ENCODE measurements at places on chromosomes 1 and 21.

DNA sequence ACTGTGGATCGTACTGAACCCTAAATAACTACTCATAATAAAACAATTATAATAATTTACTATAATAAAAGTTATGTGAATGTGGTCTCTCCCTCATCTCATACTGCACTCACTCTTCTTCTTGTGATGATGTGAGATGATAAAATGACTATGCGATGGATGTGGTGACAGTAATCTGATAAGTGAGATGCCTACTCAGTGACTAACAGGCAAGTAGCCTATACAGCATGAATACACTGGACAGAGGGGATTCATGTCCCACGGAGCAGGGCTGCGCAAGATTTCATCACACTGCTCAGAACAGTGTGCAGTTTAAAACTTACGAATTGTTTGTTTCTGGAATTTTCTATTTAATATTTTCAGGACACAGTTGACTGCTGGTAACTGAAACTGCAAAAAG, 304.0 kb downstream of the DUSP10 start:
- no peak for DNase-seq

DNA sequence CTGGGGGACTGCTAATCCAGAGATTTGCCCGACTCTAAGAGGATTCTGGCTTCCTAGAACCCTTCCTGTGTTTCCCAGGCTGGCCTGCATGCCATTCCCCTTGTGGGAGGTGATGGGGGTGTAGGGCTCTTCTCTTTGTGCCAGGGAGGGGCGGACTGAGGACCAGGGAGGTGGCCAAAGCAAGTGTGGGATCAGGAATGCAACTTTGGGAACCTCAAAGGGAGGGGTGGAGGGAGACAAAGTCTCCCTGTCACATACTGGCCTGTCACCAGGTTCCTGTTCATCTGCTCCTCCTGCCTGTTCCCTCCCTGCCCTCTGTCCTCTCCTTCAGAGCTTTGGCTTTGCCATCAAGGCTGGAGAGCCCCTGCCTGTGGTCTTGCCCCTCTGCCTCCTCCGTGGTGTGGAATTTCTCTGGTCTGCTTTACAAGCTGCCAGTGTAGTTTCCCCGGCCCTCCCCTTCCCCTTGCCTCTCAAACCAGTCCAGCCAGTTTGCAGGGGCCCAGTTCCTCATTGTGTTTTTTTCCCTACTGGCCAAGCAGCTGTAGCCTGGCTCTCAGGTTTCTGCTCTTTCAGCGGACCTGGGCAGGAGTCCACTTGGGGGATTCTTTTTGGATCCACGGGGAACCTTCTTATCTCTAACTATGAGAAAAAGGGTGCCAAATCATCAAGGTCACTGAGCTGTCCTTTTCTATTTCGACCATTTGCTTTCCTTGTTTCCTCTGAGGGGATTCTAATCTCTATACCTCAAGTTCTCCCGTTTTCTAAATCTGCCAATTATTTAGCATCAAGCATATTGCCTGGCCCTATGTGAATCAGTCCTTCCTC, 1.8 kb downstream of the CGN start:
- no peak for DNase-seq

DNA sequence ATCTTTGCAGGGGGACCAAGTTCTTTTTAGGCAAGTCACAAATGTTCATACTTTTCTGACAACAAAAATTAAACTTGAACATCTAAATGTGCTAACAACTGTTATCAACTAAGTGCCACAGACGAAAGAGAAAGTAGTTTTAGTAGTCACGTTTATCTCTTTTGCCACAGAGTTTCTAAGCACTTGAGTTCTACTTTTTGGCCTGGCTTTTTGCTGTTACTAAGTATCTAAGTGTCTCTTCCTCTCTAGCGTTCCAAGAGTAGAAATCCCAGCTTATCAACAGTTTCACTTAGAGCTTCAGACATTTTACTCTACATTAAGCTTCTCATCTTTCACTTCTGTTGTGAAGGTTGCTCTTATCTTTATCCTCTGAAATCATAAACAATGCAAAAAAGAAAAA, 34.2 kb downstream of the GATAD2B start:
- no peak for DNase-seq

DNA sequence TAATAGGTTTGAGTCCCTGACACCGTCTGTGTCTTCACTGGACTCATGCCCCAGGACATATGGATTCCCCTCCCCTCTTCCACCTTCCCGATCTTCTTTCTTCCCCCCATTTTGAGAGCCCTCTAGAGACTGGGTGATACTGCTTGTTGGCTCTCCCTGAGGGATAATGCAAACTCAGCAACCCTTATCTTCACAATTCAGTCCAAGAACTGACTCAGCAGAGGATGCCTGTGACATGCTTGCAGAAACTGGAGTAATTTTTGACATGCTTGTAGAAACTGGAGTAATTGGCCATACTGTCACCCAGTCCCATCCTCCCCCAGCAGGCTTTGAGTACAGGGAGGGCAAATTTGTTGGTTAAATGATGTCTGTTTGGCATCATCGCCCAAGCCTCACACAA, 127.6 kb upstream of the CTTNBP2NL start:
- no peak for DNase-seq

DNA sequence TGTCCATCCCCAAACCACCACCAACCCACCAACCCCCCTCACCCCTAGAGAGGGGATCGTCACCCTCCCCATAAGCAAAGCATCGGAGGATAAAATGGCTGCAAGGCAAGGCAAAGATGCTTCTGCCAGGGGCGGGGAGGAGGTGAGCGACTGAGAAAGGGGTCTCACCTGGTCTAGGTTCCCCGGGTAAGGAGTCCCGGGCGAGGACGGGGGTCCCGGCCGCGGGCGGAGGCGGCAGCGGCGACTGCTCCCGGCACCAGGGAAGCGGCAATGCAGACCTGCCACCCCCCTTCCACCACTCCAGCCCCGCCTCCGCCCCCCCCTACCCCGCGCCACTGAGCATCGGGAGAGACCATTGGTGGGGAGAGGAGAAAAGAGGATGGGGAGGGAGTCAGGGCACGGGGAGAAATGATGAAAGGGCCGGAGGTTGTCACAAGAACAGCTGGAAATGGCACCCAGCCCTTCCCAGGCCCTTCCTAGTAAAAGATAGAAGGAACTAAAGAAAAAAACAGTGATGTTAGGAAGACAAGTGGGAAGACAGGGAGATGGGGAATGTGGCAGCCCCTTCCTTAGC, at the start of gene SV2A:
Gene SV2A, minus strand, starts transcription at position 274 of the 574 bp plus-strand sequence. CDS start 4,004 bp downstream, outside the sequence.
- peak; percentile 47 for DNase-seq

GRCh38 chr1:213443415-213443814, 392.4 kb downstream of the RPS6KC1 start:
- DNase-seq, result no peak

DNA sequence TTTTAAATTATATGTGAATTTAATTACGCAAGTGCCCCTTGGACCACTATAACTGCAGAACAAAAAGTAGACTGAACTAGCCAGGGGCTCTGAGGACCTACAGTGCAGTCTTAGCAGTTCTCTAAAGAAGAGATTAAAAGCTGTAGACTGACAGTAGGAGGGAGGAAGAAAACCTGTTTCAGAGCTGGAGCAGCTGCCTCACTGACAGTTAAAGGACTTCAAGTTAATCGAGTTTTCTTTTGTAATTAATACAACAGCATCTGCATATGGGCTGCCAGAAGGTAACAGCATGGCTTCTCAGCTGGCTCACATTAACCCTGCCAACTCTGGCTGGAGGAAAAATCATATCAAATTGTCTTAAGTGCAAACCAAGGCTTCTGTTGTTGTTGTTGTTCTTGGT, 19.9 kb downstream of the DSTYK start:
- no peak for DNase-seq

DNA sequence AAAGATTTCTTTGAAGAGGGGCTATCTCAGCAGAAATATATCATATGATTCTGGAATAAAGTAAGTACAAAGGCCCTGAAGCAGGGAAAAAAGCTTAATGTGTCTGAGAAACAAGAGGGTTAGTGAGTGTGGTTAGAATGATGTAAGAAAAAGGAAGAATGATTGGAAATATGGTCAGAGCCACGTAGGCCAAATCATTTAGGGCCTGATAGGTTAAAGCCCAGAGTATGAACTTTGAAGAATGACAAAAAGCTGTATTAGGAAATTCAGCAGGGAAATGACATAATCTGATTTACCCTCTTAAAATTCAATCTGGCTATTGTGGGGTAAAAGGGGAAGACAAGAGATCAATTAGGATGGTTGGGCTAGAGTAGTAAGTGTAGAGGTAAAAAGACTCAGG, 69.0 kb upstream of the MUTYH start:
- DNase-seq, result no peak

DNA sequence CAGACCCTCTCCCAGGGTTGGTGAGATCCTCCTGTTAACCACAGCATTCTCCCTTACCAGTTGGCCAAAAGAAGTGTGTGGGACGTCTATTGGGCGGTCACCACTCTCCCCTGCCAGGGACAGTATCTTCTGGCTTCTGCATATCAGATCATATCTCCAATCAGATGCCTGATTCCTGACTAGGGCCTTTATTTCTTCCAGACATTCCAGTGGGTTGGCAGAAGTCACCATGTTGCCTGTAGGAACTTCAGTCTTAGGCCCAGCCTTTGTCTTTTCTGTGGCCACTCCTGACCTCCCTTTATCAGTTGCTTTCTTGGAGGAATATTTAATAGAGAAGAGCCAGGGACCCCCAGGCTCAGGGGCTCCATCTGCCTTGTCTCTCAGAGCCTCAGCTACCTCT, 130.4 kb upstream of the F3 start:
- no peak for DNase-seq

- DNase-seq, result peak; percentile 37
Measured at GRCh38 chr1:46166521-46167462, 8.1 kb upstream of the TSPAN1 start.

DNA sequence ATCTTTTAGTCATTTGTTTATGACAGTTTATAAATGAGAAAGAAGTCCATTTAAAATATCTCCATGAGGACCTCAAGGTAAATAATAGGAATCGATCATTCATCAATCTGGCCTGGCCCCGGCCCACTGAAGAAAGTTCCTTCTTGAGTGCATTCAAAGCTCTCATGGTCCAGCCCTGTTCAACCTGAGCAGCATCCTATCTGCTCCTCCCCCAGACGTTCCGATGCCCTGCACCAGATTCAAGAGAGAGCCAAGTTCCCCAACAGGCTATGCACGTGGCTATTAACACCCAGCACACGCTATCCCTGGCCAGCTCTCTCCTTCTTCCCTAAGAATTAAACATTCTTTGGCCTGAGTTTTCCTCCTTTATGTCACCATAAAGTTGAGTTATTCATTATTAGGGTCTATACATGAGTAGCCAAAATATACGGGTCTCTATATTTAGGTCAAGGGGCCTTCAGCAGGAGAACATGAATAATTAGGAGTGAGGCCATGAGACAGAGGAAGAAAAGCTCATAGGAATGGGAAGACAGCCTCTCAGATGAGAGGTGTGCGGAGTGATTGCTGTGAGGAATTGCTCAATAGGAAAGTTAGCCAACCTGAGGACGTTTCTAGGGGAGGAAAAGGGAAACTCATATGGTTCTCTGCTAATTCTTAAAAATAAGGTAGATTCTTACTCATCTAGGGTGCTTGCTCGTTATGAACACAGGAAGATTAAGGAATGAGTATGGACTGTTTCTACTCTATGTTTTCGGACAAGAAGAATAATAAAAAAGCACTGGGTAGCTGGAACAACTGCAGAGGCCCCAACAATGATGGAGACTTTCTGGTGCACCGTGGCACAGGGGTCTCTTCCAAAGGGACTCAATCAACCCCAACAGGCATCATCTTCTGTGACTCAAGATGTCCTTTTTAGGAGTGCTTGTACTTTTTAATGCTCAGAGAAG, 23.6 kb downstream of the RUNX1 start:
- no peak for DNase-seq
